ENCODE measurements at places on chromosomes 16 and 17.

GRCh38 chr16:15418206-15418605 lies 16.2 kb upstream of the BMERB1 start:
- DNase-seq = no peak

DNA sequence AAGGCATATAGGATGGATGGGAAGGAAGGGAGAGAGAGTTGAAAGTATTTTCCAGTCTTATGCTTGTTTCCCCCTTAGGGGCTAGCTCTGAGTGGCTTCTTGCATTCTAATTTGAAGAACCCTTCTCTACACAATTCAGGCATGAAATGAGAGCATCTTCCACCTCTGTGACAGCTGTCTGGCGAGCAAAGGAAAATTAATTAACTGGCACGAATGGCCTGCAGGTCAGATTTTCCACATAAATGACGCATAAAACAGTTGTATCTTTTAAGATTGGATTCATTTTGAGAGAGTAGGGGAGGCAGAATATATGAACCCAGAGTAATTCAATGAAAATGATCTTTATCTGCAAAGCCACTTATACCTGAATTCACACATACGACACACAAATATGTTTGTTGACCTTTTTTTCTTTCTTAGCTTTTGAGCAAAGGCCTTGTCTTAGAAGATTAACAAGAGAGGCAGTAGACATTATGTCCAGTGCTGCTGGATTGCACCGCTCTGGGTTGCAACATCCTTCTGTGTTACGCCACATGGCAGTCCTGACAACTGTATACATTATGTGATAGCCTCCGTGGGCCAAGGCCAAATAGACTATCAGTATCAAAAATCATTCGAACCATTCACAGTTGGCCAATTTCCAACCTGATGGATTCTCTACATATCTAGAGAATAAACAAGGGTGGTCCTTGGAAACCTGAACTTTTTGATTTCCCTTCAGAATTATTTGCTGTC lies 173.0 kb upstream of the GOT2 start:
- no peak for DNase-seq

GRCh38 chr16:13344001-13344400 lies 442.6 kb downstream of the SHISA9 start:
- DNase-seq = no peak

DNA sequence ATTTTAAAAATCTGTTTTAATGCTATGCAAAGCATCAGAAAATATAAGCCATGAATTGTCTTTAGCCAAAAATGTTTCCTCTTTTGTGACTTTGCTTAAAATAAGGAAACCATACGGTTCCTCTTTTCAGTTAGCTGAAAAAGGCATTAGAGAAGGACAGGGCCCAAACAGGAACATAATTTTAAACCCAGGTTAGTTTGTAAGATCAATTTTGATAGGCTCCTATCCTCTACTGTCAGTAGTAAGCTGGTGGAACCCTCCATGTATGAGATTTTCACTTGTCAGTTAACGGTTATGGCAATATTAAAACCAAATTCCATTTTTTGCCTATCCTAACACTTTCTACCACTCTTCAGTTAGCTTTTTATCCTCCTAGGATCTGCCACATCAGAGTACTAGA lies 4.3 kb downstream of the EVI2B start:
- DNase-seq = no peak

DNA sequence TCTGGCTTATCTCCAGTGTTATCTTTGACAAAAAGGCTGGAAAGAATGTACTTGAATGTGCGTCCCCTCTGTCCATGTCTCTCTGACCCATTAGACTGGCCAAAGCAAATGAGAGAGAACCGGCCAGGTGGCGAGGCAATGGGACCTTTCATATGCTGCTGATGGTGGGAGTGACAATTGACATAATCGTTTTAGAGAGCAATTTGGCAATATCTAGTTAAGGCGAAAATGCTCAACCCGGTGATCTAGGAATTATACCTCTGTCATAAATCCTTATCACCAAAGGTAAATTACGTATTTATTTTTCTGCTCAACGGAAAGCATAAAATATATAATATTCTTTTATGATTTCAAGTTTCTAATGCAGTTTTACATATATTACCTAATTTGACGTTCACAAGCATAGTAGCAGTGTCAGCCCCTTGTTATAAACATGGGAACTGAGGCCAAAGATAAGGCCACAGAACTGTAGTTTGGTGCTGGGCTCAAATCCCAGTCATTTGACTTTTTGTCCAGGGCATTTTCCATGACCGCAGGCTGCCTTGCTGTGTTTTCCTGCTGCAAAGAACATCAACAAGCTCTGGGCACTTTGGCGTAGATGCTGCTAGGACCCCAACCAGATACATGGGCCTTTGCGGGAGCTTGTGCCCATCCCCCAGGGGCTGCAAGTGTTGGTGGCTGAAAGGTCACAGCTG lies 14.7 kb upstream of the SDK2 start:
- DNase-seq = no peak

GRCh38 chr16:24526701-24527495 lies 12.5 kb upstream of the RBBP6 start:
- DNase-seq = peak; percentile 55

GRCh38 chr16:58070585-58070984 lies 45.0 kb downstream of the MMP15 start:
- no peak for DNase-seq

DNA sequence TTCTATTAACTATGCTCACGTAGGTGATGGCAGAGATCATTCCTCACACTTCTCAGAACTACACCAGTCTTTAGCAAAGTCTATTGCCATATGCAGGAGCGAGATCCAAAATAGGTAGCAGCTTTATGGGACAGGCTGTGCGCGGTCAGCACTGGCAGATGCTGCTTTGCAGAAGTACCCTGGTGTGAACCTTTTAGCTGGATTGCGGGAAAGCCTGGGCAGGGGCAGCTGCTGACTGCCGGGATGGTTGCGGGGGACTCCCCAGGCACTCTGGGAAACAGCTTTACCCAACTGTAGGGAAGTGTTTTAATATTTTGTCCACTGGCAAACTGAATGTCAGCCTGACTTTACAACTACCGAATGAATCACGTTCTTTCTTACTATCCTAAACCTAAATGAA lies 251.3 kb downstream of the HS3ST3A1 start:
- DNase-seq = no peak

- DNase-seq = no peak
These were observed 1.7 kb downstream of the DHRS13 start for GRCh38 chr17:28900986-28901726.

DNA sequence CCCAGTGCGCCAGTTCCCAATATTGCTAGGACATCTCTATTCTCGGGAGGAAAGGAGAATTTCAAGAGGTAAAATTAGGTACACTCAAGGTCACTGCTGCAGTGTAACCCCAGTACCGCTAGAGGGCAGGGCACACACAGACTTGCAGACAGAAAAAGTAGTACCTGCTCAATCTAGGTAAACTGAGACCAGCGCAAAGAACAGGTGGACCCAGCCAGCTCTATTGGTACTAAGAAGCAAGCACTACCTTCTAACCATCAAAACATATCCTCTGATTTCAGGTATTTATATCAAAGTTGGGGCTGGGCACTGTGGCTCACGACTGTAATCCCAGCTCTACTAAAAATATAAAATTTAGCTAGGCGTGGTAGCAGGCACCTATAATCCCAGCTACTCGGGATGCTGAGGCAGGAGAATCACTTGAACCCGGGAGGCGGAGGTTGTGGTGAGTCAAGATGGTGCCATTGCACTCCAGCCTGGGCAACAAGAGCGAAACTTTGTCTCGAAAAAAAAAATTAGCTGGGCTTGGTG lies 3.6 kb upstream of the WDR81 start:
- peak; percentile 67 for DNase-seq

- peak; percentile 40 for DNase-seq
These were observed 160.1 kb upstream of the IRX3 start for GRCh38 chr16:54446639-54447038.

DNA sequence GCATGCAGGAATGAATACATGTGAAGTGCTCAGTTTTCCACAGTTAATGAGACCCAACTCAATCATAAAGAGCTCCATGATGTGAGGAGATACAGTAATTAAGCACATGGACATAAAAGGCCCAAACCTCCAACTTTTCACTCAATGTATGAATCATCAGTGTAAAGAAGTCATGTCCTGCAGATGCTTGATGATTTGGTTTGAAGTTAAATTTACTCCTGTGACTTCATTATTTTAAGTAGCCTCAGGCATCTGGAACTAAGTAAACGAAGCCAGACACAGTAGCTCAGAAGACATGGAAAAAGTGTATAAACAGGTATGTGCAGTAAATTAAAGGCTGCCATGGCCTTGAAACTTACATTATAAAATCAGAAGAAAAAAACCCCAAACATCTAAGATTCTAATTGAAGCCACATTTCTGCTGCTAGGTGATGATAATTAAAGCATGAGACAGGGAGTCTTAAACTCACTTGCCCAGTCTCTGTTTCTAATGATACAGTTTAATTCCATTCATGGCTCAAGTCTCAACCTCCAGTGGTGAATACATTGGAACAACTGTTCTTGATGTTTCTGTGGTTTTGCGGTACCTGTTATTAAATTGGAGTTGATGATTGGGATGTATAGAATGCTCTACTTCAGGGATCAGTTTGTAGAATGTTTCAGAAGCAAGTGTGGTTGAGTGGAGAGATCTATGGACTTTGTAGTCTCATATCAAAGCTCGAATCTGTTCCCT lies 28.9 kb upstream of the CCL2 start:
- no peak for DNase-seq

- no peak for DNase-seq
These were observed 4.4 kb downstream of the SOX9 start for GRCh38 chr17:72125226-72125651.

GRCh38 chr16:86491640-86492023 lies 18.7 kb upstream of the FOXF1 start:
- no peak for DNase-seq

DNA sequence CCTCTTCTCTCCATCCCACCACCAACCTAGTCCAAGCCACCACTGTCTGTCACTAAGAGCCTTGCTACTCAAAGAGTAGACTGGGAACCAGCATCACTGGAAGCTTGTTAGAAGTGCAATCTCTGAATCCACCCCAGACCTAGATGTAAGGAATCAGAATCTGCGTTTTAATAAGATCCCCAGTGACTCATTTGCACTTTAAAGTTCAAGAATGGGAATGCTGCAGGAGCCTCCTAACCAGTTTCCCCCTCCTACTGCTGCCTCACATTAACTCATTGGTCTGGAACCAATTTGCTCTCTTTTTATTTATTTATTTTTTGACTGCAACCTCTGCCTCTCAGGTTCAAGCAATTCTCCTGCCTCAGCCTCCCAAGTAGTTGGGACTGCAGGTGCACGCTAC lies 19.8 kb upstream of the LYRM9 start:
- DNase-seq = no peak

GRCh38 chr16:11301645-11302501 lies 20.7 kb upstream of the PRM1 start:
- peak; percentile 8 for DNase-seq

- no peak for DNase-seq
These were observed 5.1 kb downstream of the CFAP20 start for GRCh38 chr16:58123896-58124600.

DNA sequence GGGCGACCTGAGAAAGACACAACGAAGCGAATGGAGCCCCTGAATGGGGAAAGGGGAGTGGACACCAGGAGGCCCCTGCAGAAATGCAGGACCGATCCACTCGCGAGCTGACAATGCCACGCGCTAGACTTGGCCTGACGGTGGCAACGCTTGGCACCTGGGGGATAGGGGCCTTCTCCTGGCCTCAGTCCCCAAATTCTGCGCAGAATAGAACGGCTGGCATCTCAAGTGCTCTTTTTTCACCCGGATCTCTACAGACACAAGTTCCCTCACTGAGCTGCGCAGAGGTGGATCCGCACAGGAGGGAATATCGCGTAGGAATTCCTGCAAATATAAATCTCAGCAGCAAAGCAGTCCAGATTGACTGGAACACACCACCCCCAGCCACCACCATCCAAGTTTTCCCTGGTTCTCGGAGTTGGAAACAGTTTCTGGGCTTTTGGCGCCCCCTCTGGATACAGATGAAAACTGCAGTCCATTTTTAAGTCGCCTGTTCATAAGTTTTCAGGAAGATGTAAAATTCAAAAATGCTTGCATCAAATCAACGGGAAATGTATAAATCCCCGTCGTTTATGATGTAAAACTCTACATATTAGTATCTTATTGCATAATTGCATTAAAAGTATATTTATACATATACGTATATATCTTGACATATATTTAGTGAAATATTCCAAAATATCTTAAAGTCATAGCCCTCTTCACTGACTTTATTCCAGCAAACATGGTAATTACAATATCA lies 2.3 kb upstream of the SOX9 start:
- DNase-seq = peak; percentile 92

DNA sequence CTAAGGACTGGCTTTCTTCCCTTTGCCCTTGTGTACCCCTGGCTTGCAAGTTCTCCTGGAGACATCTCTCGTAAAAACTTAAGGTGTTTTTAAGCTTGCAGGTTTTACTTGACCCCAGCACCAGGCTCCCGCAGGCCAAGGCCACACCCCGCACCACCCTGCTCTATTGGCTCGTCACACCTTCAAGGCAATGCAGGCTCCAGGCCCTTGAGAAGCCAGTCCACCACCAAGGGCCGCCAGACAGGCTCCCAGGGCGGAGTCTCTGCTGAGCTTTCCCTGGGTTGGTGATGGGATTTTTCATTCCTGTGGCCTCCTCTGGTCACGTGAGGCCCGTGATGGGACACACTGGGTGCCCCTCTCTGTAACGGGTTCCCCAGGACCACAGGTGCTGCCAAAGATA lies 9.9 kb downstream of the CSNK1D start:
- no peak for DNase-seq

GRCh38 chr16:81956213-81956948 lies 54.9 kb downstream of the SDR42E1 start:
- DNase-seq = peak; percentile 21

DNA sequence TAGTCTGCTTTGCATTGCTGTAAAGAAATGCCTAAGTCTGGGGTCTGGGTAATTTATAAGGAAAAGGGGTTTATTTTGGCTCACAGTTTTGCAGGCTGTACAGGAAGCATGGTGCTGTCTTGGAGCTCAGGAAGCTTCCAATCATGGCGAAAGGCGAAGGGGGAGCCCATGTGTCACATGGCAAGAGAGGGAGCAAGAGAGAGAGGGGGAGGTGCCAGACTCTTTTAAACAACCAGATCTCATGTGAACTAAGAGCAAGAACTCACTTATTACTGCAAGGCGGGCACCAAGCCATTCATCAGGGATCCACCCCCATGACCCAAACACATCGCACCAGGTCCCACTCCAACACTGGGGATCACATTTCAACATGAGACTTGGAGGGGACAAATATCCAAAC lies 148.2 kb upstream of the HS3ST2 start:
- DNase-seq = no peak
